ENCODE measurements at places on chromosomes 12 and 14.

GRCh38 chr12:120820884-120821510 is 83.2 kb downstream of the SPPL3 start:
- DNase-seq = peak; percentile 54

GRCh38 chr12:48717252-48717695 is 767 bp upstream of the CCNT1 start:
- DNase-seq = no peak

DNA sequence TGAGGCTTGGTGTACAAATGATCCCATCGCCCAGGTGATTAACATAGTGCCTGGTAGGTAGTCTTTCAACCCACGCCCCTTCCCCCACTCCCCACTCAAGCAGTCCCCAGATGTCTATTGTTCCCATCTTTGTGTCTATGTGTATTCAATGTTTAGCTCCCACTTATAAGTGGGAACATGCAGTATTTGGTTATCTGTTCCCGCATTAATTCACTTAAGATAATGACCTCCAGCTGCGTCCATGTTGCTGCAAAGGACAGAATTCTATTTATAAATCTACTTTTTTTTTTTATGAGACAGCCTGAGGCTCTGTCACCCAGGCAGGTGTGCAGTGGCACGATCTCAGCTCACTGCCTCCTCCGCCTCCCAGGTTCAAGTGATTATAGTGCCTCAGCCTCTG is 15.7 kb downstream of the SPX start:
- no peak for DNase-seq

GRCh38 chr12:56487448-56488040 is 417 bp downstream of the GLS2 start:
- peak; percentile 29 for DNase-seq

GRCh38 chr14:76808011-76808410 is 4.7 kb downstream of the ANGEL1 start:
- no peak for DNase-seq

DNA sequence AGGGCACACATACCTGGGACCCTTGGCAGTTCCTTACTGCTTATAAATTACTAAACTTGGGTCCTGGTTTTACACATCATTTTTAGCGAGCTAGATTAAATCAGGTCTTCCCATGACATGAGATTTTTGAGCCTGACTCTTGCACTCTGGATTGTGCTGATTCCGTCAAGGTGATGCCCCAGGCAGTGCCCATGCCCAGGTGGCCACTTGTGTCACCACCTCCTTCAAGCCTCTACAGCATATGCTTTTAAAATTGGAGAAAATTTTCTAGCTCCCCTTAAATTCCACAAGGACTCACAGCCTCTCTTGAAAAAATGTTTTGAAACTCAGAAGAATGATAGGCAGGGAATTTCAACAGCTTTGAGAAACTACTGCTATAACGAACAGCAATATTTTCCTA is 9.6 kb downstream of the PTPN21 start:
- no peak for DNase-seq

DNA sequence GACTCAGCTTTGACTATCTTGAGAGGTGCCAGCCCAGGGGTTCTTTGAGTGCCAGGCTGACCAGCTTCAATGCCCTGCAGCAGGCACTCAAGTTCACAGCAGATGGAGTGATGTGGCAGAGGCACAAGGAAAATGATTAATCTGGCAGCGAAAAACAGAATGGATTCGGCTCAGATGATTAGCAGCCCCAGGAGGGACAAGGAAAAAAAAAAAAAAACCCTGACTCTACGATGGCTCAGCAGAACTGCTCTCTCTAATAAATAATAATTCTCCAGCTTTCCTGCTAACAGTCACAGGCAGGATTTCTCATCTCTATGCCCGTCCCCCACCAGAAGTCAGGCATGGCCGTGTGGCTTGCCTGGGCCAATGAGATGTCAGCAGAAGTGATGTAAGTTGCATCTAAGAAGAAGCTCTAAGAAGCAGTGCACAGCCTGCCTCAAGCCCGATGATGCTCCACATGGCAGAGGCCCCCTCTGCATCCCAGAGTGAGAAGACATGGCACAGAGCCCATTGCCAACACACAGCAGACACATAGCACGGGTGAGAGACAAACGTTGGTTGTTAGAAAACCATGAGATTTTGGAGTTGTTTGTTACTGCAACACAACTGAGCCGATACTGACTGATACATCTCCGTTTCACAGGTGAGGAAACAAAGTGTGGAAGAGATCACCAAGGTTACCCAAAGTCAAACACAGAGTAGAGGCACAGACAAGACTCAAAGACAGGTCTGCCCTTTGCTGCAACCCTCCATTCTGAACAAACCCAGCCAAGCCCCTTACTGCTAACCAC is 111.0 kb downstream of the SCARB1 start:
- DNase-seq = no peak

DNA sequence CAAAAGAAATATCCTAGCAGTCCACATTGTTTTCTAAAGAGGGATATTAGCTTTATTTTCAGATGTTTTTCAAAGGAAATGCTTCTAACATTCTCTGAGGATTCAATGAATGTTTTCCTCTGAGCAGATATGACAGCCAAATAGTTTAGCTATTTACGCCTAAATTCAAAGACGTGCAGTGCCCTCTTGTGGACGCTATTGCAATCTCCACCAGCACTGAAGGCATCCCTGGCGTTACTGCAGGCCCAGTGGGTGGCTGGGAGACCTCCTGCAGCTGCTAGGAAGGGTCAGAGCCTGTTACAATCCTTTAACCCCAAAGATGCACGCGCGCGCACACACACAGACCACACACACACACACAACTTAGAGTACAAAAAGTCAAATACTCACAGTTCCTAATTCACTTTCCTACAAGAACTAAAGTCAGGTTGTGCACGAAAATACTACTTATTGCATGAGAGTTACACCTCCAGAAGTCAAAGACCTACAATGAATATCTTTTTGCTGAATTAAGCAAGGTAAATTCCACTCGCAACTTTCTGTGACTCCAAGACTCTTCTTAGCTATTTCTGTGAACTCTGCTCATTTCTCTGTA is 589.3 kb upstream of the TMEM132C start:
- peak; percentile 61 for DNase-seq

- DNase-seq = no peak
Observed at GRCh38 chr12:115132905-115133304, 448.9 kb upstream of the TBX3 start.

- DNase-seq = no peak
Observed at GRCh38 chr12:50101663-50102062, 2.1 kb upstream of the GPD1 start.

GRCh38 chr14:98548071-98548686 is 723.8 kb downstream of the BCL11B start:
- peak; percentile 51 for DNase-seq

- no peak for DNase-seq
Observed at GRCh38 chr14:39763402-39763890, 331.2 kb upstream of the FBXO33 start.

DNA sequence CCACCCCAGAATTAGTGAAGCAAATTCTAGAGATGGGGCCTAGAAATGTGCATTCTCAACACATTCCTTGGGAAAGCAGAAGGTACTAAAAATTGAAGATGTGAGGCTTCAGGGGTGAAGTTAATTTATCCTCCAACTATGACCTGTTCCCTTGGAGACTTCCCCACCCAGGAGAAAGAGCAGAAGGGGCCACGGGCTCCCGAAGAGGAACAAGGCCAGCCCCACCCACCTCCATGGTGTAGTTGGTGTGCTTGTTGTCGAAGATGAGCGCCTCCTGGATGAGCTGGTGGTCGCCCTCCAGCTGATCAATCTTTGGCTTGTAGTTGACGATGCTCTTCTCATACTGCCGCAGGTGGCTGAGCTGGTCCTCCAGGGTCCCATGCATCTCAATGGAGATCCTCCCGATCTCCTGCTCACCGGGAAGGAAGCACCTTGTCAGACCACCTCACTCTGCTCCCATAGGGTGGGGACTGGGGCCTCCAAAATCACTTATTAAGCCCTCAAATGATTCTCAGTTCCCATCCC is 87.8 kb upstream of the ZFP36L1 start:
- no peak for DNase-seq

- no peak for DNase-seq
Observed at GRCh38 chr12:98838231-98838647, 193.1 kb downstream of the APAF1 start.

GRCh38 chr12:82448911-82449578 is 90.7 kb downstream of the METTL25 start:
- DNase-seq = no peak

All from activated CD4-positive, alpha-beta T cell treated with anti-CD3 and anti-CD28 coated beads, Interleukin-2, amount 50 U/mL, for 48 hours (primary cell).